ENCODE measurements at places on chromosomes 11 and 22.

DNA sequence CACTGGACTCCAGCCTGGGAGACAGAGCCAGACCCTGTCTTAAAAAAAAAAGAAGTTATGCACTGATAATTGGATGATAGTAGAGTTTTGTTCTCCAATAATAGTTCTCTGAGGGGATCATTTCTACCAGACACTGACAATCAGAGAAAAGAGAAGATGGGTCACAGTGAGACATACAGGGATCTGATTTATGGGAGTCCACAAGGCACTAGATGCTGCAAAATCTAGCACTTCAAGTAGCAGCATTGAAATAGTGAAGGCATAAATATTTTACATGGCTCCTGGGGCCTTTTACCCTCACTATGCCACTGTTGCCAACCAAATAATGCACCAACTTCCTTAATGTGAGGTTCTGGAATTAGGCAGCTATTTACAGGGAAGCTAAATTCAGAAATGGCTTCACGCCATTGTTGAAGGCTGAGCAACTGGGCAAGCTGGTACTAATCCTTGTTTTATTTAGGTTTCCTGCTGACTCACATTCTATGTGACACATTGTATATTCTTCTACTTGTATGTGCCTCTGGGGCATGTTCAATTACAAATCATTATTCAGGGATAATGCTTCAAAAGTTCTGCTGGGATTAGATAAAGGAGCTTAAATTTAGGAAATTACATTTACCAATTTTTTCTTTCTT lies 38.2 kb upstream of the ABTB2 start:
- no peak for DNase-seq

- no peak for DNase-seq
These were observed 537.1 kb downstream of the INSC start for GRCh38 chr11:15651816-15652215.

DNA sequence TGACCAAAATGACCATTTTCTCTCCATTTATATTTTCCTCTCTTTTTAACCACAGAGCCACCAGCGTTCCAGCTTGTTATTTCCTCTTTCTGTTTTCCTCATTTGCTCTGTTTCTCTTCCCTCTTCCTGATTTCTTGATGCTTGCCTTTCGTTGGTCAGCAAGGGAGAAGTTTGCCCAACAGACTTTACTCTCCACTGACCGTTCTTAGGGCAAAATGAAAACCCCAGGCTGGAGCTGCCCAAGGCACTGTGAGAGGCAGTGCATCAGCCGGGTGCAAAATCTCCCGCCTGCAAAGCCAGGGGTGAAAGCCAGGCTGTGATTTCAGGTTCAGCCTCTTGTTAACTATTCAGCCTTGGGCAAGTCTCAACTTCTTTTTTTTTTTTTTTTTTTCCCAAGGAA lies 26.1 kb upstream of the APLP2 start:
- no peak for DNase-seq

- DNase-seq: no peak
These were observed 2.5 kb downstream of the CHST1 start for GRCh38 chr11:45662665-45663485.

- no peak for DNase-seq
These were observed at the start of gene SLC35F2 for GRCh38 chr11:107858217-107859070. Gene SLC35F2, minus strand, starts transcription at chr11:107858787. Its CDS starts 20 bp downstream, at chr11:107858767.

DNA sequence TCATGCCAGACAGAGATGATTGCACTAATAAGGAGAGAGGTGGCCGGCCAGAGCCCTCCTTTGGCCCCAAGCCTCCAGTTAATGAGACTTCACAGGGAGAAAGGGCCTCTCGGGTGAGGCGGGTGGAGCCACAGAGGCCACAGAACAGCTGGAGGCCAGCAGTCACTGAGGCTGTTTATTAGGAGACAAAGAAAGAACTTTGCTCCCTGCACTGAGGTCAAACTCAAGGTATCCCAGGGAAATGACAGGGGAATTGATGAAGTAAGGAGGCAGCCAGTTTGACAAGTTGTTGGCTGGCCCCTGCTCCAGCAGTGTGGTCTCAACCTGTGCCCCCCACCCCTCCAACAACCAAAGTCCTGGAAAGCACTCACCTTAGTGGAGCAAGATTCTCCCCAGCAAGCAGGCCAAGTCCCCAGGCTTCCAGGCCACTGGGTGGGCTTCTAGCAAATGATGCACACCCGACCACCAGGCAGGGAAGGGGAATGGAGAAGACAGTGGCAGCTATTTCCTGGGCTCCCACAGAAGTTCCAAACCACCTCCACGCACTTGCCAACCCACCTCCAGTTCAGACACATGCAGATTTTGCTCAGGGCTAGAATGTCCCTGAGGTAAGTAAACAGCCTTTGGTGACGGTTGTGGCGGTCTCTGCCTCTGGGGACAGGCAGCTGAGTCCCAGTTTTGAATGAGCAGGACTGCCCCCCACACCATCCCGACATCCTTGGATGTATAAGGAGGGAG lies 53.2 kb downstream of the RPUSD4 start:
- no peak for DNase-seq

- no peak for DNase-seq
These were observed 103.8 kb downstream of the FAM168A start for GRCh38 chr11:73493956-73494598.

DNA sequence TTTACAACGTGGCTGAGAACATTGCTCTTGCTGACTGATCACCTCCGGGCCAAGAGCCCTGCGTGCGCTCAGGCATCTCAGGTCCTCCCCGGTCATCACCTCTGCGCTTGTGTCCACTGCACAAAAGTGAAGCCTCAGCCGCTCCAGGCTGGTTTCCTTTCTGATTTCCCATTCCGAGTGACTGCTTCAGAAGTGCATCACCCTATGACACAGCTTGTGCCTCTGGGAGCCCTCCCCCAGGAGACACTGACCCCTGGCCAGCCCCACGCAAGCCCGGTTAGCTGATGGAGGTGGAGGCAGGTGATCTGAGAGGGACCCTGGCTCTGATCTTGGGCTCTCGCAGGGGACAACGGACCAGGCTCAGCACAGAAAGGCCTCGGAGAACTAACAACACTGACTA lies 38.3 kb upstream of the GNB1L start:
- no peak for DNase-seq

GRCh38 chr11:5689551-5689983 lies at the start of gene TRIM22:
Gene TRIM22, plus strand, starts transcription at chr11:5689790. Its CDS starts 6,443 bp downstream, at chr11:5696233.
- no peak for DNase-seq

- no peak for DNase-seq
These were observed 213.8 kb downstream of the DSCAML1 start for GRCh38 chr11:117583063-117583801.

DNA sequence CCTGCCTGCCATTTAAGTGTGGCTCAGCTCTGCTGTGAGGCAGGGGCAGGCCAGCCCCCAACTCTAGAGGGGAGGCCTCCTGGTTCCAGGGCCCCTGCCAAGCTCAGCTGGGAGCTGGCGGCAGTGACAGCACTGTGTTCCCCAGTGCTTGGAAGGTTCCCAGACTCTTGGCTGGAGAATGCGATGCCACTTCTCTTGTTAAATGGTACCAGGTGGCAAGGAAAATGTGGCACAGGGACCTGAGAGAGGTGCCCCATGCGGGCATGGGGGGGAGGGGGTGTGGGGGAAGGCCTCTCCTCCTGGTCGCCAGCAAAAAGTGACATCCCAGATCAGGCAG lies 8.4 kb upstream of the TNFRSF13C start:
- DNase-seq: no peak

All from NCI-H1436 treated with DMSO at 0.1 percent for 48 hours (cell line).